ENCODE measurements at places on chromosomes 3 and 15.

DNA sequence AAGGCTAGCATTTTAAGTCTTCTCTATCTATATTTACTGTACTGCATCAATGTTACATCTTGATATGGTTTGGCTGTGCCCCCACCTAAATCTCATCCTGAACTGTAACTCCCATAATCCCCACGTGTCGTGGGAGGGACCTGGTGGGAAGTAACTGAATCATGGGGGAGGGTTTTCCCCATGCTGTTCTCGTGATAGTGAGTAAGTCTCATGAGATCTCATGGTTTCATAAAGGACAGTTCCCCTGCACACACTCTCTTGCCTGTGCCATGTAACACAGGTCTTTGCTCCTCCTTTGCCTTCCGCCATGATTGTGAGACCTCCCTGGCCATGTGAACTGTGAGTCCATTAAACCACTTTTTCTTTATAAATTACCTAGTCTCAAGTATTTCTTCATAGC lies 161.5 kb downstream of the TBC1D5 start:
- DNase-seq = no peak

- no peak for DNase-seq
Measured at GRCh38 chr15:22811640-22812039, 25.2 kb downstream of the NIPA1 start.

DNA sequence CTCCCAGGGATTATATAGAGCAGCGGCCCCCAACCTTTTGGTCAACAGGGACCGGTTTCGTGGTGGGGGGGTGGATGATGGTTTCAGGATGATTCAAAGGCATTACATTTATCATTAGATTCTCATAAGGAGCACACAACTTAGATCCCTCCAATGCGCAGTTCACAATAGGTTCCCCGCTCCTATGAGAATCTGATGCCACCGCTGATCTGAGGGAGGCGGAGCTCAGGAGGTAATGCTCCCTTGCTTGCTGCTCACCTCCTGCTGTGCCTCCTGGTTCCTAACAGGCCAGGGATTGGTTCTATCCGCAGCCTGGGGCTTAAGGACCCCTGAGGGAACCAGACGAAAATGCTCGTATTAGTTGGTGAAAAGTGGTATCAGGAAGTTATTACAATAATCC lies 1.3 kb upstream of the HACD2 start:
- DNase-seq = peak; percentile 61

DNA sequence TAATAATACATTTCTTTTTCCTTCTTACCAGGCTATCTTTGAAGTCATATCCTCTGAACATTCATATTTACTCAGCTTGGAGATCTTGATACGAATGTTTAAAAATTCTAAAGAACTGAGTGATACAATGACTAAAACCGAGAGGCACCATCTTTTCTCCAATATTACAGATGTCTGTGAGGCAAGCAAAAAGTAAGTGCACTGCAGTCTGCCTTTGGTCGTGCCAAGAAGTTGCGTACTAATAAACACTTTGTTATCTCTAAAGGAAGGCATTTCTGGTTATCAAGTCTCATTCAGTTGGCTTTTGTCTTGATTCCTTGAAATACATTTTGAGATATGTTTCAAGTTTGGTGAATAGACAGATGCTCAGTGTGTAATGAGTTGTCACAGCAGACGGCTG lies 31.6 kb downstream of the ARHGEF26 start:
- no peak for DNase-seq

DNA sequence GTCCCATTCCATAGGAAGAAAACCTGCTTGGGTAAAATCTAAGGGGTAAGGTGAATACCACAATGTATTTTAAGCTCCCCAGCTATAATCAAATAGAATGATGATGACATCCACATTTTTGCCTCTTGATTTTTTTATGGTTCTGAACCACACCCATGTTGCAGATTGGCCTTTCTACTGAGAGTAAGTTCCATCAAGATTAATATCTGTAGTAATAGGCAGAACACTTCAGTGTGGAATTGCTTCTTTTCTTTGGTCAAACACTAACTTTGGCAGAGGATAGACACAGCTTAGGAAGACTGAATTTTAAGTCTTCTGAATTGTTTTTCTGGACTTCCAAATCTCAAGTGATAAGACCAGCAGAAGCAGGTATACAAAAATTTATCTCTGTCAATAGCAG lies 27.0 kb downstream of the PLS1 start:
- no peak for DNase-seq

GRCh38 chr3:52317208-52318000 lies 1.3 kb downstream of the DNAH1 start:
- DNase-seq = peak; percentile 75

- DNase-seq = no peak
Measured at GRCh38 chr15:67792250-67792942, 32.9 kb upstream of the SKOR1 start.

GRCh38 chr3:59326246-59327024 lies 276.6 kb upstream of the CFAP20DC start:
- DNase-seq = no peak

- no peak for DNase-seq
Measured at GRCh38 chr3:20246662-20247061, 60.7 kb upstream of the SGO1 start.

- DNase-seq = no peak
Measured at GRCh38 chr3:176075046-176075445, 1122.2 kb downstream of the TBL1XR1 start.

GRCh38 chr3:102673271-102674115 lies 238.7 kb downstream of the ZPLD1 start:
- peak; percentile 11 for DNase-seq

DNA sequence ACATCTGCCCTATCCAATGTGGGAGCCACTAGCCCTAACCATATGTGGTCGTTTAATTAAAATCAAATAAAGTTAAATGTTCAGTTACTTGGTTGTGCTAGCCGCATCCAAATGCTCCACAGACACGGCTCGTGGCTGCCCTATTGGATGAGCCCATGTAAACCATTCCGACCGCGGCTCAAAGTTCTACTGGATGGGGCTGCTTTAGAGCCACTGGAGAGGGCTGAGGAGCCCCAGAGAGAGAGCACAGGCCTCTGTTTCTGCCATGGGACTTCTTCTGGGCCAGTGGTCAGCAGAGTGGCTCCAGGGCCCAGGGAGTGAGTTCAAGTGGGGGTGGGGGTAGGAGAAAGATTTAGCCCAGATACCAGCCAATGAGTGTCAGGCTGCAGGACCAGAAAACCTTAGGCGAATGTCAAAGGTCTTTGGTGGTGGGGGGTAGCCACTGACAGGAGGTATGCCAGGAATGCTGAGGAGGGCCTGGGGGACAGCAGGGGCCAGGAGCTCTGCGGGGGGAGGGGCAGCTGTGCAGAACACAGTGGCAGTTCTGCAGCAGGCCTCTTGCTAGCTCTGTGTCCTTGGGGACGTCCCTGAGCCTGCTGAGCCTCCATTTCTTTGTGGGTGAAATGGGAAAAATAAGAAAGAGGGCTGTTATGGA lies 30.1 kb downstream of the SPSB4 start:
- no peak for DNase-seq

DNA sequence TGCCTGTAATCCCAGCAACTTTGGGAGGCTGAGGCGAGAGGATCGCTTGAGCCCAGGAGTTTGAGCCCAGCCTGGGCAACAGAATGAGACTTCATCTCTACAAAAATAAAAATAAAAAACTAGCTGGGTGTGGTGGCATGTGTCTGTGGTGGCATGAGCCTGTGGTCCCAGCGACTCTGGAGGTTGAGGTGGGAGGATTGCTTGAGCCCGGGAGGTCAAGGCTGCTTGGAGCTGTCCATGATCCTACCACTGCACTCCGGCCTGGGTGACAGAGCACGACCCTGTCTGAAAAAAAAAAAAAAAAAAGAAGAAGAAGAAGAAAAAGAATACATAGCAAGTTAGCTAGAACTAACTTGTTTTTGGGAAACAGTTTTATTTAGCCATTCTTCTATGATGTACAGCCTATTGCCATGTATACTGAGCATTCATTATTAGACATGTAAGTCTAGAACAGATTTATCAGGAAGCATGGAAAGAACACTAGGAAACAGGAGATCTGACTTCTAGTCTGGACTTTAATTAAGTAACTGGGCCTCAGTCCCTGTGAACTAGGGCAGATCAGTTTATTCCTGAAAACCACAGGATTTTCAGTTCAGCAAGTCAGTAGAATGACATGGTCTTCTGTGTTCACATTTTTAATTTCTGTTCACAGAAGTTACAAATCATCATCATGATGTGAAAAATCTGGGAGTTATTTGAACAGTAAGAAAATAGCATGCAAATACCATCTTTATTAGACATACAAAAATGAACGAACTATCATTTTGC lies 65.5 kb downstream of the KAT2B start:
- DNase-seq = no peak

DNA sequence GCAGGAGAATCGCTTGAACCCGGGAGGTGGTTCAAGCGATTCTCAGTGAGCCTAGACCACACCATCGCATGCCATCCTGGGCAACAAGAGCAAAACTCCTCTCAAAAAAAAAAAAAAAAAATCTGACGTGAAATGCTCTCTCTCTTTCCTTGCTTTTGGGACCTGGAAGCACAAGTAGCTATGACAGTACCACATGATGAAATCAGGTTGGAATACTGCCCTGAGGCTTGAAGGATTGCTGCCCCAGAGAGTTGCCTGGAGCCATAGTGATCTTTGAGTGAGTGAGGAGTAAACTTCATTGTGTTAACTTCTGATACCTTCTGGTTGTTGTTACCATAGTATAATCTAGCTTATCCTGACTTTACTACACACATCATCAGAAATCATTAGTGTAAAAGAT lies 23.3 kb downstream of the AKAP13 start:
- DNase-seq = no peak

GRCh38 chr3:193010191-193010590 lies 92.5 kb upstream of the MB21D2 start:
- DNase-seq = no peak

- no peak for DNase-seq
Measured at GRCh38 chr3:134652409-134652831, 1.6 kb upstream of the KY start.

Measured in NCI-H1930 (cell line).